Stomach (tissue), 19 donors: ENCODE measurements at places on chromosomes 2 and 18. TPM values are rescaled to one million over a fixed set of nuclear protein-coding genes. Genes with fewer than 3 reads are reported as not detected.

ADRA2B gene
- not detected for total RNA-seq

WNT6 gene
- 1.8 TPM for total RNA-seq

DNA sequence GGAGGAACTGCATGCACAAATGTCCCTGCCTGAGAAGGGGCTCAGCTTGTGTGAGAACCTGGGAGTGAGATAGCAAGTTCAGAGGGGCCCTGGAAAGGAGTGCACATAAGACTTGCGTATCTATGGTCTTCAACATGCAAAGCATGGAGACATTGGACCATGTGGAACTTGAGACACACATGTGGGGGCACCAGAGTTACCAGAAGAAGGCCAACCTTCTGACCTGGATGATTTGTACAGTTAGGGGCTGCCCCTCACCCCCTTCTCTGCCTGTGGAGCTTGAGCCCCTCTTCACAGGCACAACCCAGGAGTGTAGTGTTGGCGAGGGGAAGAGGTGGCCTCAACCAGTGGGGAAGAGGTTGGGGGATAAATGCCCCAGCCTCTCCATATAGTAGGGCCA, 165.0 kb upstream of the ARL4C start:
- no peaks in the 10 kb centered on the region for H3K36me3 ChIP-seq
- H3K27me3 ChIP-seq, result no peaks in the 10 kb centered on the region
- H3K4me1 ChIP-seq, result no peaks in the 10 kb centered on the region
- DNase-seq, result no peak
- H3K4me3 ChIP-seq, result no peak overlapping the region

- no peaks in the 10 kb centered on the region for H3K27me3 ChIP-seq
- no peaks in the 10 kb centered on the region for H3K4me1 ChIP-seq
- no peaks in the 10 kb centered on the region for H3K36me3 ChIP-seq
- H3K4me3 ChIP-seq, result no peak overlapping the region
Measured at GRCh38 chr2:197356136-197356535, 45.6 kb upstream of the ANKRD44 start.

GRCh38 chr2:217326238-217327022, 466.6 kb upstream of the TNP1 start:
- H3K4me3 ChIP-seq, result no peak overlapping the region
- DNase-seq, result no peak
- H3K27me3 ChIP-seq, result no peaks in the 10 kb centered on the region

- peaks cover 13% of the 10 kb centered on the region for H3K27me3 ChIP-seq
- H3K27ac ChIP-seq, result no peak overlapping the region
- peaks cover 13% of the 10 kb centered on the region for H3K4me1 ChIP-seq
- no peak overlapping the region for H3K4me3 ChIP-seq
Measured at GRCh38 chr2:238912228-238912915, 64.5 kb downstream of the TWIST2 start.

- no peaks in the 10 kb centered on the region for H3K27me3 ChIP-seq
- H3K4me3 ChIP-seq, result no peak overlapping the region
- no peak for DNase-seq
- H3K27ac ChIP-seq, result no peak overlapping the region
Measured at GRCh38 chr2:178910005-178910404, 102.8 kb upstream of the TTN start.

GRCh38 chr2:67994716-67995115, 68.1 kb downstream of the C1D start:
- DNase-seq, result no peak
- no peak overlapping the region for H3K4me3 ChIP-seq
- H3K27ac ChIP-seq, result no peak overlapping the region
- no peaks in the 10 kb centered on the region for H3K4me1 ChIP-seq
- H3K36me3 ChIP-seq, result no peaks in the 10 kb centered on the region

GRCh38 chr2:27773959-27774358, 2.4 kb downstream of the MRPL33 start:
- no peaks in the 10 kb centered on the region for H3K27me3 ChIP-seq
- H3K4me3 ChIP-seq, result peak overlapping the region; percentile 88
- H3K36me3 ChIP-seq, result peaks cover 42% of the 10 kb centered on the region
- H3K4me1 ChIP-seq, result peaks cover 33% of the 10 kb centered on the region

DNA sequence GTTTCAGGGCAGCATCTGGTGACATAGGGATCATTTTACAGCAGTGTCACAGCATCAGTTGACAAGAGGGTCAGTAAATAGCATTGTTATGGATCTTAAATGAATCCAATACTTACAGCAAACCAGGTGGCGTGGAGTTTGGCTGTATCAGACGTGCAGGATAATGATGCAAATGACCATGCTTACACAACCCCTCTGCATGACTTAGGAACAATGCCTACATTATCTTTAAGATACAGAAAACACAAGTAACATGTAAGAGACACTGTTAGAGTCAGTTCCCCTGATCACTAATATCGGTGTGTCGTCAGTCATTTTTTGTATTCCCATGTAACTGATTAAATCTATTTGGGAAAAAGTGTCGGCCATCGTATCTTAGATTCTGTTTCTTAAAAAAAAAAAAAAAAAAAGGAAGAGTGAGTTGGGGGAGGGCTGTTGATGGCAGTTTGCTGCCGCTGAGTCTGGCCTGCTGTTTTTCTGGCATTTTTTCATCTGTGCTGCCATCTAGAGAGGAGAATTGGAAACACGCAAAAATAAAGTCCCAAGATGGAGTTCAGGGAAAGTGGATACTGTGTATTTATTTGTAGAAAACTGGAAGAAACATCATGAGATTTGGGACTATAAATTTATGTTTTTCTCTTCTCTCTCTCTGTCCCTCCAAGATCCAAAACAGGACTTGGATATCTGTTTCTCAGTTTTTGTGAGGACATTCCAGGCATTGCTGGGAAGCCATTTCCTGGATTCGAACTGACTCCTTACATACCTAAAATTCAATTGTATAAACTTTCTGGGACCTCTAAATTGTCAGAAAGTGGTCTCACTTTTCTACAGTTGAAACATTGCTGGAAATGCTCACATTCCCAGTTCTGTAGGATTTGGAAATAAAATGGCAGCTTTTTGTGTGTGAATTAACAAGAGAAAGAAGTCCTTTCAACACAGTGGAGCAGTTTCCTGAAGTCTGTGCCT, 60.3 kb upstream of the AGPS start:
- no peaks in the 10 kb centered on the region for H3K36me3 ChIP-seq
- H3K4me3 ChIP-seq, result no peak overlapping the region
- H3K27me3 ChIP-seq, result no peaks in the 10 kb centered on the region
- peak; percentile 91 for DNase-seq
- H3K4me1 ChIP-seq, result peaks cover 12% of the 10 kb centered on the region

KCNG2 gene
- 2.3 TPM for total RNA-seq

DNA sequence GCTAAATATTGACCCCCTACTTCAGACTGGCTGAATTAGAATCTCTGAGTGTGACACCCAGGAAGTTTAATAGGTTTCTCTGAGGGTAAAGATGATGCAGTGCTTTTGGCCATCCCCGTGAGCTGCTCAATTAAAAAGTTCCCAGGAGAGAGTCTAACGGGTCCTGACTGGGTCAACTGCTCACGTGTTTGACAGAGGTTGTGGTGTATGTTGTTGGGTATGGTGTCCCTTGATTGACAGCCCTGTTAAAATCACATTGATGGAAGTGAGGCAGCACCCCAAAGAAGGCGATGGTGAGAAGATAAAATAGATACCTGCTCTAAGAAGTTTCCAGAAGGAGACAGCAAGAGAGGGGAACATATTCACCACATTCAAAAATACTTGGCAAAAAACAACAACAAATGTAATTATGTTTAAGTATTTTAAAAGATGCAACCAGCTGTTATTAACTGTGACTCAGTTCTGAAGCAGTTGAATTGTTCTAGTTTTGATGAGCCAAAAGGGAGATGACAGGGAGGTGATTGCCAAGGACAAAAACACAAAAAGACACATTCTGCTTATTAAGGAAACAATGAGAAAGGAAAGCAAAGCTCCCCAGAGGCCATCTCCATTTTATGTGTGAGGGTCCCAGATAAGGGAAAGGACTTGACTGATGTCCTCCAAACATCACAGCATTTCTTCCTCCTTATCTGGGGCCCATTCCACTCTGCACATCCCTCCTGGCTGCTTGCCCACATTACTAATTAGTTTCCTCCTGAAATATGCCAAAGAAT, 11.5 kb upstream of the GMCL1 start:
- DNase-seq, result peak; percentile 30
- no peak overlapping the region for H3K27ac ChIP-seq
- H3K27me3 ChIP-seq, result no peaks in the 10 kb centered on the region
- H3K4me3 ChIP-seq, result no peak overlapping the region
- H3K4me1 ChIP-seq, result no peaks in the 10 kb centered on the region

C2orf15 gene
- total RNA-seq, result not detected

GRCh38 chr18:44423814-44424644, 256.7 kb upstream of the SETBP1 start:
- no peaks in the 10 kb centered on the region for H3K4me1 ChIP-seq
- H3K36me3 ChIP-seq, result no peaks in the 10 kb centered on the region
- H3K27me3 ChIP-seq, result no peaks in the 10 kb centered on the region
- no peak overlapping the region for H3K4me3 ChIP-seq
- DNase-seq, result peak; percentile 33

GRCh38 chr2:65366595-65367125, 65.7 kb downstream of the SPRED2 start:
- DNase-seq, result peak; percentile 86
- no peaks in the 10 kb centered on the region for H3K36me3 ChIP-seq
- H3K27me3 ChIP-seq, result no peaks in the 10 kb centered on the region
- H3K4me3 ChIP-seq, result no peak overlapping the region
- peaks cover 63% of the 10 kb centered on the region for H3K4me1 ChIP-seq

IL18R1 gene
- total RNA-seq, result 10.1 TPM

NTSR2 gene
- total RNA-seq, result not detected

ABCB11 gene
- total RNA-seq, result not detected

- H3K4me1 ChIP-seq, result no peaks in the 10 kb centered on the region
- H3K4me3 ChIP-seq, result no peak overlapping the region
Measured at GRCh38 chr2:60311524-60311923, 241.9 kb downstream of the BCL11A start.

- no peak overlapping the region for H3K4me3 ChIP-seq
- DNase-seq, result no peak
- H3K4me1 ChIP-seq, result peaks cover 19% of the 10 kb centered on the region
- no peaks in the 10 kb centered on the region for H3K27me3 ChIP-seq
Measured at GRCh38 chr2:223542501-223542900, 59.7 kb downstream of the SCG2 start.

DNA sequence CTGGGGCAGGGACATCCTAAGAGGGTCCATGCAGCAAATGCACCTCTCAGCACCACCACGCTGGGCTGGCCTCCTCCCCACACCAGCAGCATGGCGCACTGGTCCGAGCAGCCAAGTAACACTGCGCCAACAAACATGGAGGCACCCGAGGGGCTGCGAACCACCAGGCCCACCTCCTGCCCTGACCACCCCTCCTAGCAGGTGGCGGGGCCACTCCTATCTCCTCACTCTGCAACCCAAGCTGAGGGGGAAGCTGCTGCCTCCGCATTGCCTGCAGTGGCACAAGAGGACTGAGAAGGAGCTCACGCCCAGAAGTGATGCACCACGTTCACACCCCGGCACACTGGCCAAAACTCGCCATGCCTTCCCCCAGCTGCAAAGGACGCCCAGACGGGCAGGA, 94.4 kb downstream of the EIPR1 start:
- H3K4me3 ChIP-seq, result no peak overlapping the region
- peak; percentile 19 for DNase-seq
- peaks cover 4% of the 10 kb centered on the region for H3K36me3 ChIP-seq
- H3K27ac ChIP-seq, result no peak overlapping the region

DNA sequence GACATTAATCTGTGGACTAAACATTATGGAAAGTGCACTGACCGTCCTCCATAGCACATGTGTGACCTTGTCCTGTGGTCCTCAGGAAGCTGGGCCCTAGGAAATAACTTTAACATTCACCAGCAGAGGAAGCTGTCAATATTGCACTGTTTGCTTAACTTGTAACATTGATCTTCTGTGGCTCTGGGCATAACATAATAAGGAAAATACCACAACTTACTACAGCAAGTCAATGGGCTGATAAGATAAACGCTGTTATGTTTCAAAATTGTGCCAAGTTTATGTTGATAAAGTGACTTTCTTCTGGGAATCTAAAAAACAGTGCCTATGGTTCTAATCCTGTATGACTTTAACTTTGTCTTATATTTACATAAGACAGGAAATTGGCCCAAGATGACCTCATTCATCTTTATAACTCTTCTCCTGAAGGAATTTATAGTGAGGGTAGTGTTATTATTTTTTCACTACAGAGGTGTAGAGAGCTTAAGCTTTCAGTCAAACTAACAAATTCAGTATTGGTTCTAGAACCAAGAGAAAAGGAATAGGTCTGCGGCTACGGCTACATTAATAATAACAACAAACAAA, 113.7 kb upstream of the MAP4K3 start:
- H3K4me3 ChIP-seq, result no peak overlapping the region
- H3K27me3 ChIP-seq, result no peaks in the 10 kb centered on the region
- H3K36me3 ChIP-seq, result no peaks in the 10 kb centered on the region
- H3K4me1 ChIP-seq, result peaks cover 27% of the 10 kb centered on the region
- no peak overlapping the region for H3K27ac ChIP-seq

- H3K27me3 ChIP-seq, result no peaks in the 10 kb centered on the region
- H3K36me3 ChIP-seq, result no peaks in the 10 kb centered on the region
- DNase-seq, result no peak
- H3K4me3 ChIP-seq, result no peak overlapping the region
- H3K27ac ChIP-seq, result no peak overlapping the region
Measured at GRCh38 chr2:205868773-205869333, 186.6 kb downstream of the NRP2 start.

DNA sequence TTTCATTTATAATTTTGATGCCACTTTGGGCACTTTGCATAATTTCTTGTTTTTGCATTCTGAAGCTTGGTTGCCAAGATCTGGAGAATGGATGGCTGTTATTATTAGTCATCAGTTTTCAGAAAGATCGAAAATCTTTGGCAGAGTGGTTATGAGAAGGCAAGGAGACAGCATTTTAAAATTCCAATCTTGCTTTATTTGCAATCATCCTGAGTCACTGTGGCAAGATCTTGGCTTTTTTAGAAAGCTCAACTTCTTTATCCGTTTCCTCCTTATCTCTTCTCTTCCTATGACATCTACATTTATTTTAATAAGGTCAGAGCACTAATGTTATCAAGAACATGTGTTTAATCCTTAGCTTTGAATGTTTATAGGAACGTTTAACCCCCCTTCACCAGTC, 31.1 kb upstream of the EIF2AK3 start:
- no peak overlapping the region for H3K27ac ChIP-seq
- no peaks in the 10 kb centered on the region for H3K27me3 ChIP-seq
- H3K4me1 ChIP-seq, result peaks cover 27% of the 10 kb centered on the region

GRCh38 chr2:7272210-7272609, 355.0 kb downstream of the RNF144A start:
- H3K27ac ChIP-seq, result no peak overlapping the region
- DNase-seq, result no peak
- no peak overlapping the region for H3K4me3 ChIP-seq
- no peaks in the 10 kb centered on the region for H3K27me3 ChIP-seq
- peaks cover 5% of the 10 kb centered on the region for H3K4me1 ChIP-seq
